SJSA1 (cell line): ENCODE measurements at places on chromosomes 7 and 10.
A peak's percentile ranks its signal among the peaks of the same experiment; 100 is the strongest.

- DNase-seq = no peak
These were observed 26.2 kb downstream of the TASOR2 start for GRCh38 chr10:5710859-5711258.

DNA sequence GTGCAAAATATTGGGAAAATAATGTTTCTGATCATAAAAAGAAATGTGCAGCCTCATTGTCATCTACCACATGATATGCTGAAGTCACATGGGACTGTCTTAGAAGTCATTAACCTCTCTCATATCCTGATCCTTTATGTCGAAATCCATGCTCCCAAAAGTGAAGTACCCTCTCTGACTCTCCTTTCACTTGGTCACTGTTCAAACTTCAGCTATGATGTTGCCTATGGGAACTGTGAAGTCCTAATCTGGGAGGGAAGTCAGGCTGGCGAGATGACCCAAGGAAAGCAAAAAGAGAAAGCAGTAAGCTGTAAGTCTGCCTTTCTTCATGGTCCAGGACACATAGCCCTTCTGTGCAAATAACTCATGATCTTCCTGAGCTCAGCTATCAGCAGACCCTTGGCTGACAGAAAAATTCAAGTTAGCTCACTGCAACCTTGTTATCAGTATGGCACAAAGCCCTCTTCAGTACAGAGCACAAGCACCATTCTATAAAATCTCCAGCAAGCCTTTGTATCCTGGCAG, 29.5 kb downstream of the WASL start:
- no peak for DNase-seq

GRCh38 chr10:35898716-35899440, 256.8 kb upstream of the FZD8 start:
- no peak for DNase-seq

DNA sequence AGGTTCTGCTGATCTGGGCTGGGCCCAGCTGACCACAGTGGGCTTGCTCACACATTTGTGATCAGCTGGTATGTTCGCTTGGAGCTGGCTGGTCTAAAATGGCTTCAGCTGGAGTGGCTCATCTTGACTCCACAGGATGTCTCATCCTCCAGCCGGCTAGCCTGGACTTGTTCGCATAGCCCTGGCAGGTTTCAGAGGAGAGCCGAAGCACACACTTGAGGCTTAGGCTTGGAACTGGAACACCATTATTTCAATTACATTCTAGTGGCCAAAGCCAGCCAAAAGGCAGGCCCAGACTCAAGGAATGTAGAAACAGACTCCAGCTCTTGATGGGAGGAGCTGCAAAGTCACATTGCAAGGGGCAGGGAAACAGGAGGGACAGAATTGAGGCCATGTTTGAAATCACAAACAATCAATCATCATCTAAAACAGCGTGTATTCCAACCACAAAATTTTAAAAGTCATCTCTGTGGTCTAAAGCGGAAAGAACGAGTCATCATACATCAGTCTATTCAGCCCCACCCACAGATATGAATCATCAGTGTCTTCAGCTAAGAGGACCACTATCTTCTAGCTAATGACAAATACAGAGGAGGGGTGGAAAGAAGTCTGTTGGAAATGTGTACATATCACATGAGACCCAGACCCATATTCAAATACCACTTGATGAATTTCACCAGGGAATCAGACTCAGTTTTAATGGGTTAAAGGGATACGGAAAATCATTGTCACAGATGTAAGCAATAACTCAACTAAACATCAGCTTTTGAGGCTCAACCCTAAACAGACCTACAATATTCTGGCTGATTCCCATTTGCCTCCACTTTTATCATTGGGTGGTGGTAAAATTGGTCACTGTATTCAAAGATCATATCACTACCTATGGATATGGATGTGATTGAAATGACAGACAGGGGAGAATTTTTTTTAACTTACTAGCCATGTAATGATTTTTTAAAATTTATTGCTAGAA, 139.0 kb upstream of the MKLN1 start:
- peak; percentile 86 for DNase-seq

DNA sequence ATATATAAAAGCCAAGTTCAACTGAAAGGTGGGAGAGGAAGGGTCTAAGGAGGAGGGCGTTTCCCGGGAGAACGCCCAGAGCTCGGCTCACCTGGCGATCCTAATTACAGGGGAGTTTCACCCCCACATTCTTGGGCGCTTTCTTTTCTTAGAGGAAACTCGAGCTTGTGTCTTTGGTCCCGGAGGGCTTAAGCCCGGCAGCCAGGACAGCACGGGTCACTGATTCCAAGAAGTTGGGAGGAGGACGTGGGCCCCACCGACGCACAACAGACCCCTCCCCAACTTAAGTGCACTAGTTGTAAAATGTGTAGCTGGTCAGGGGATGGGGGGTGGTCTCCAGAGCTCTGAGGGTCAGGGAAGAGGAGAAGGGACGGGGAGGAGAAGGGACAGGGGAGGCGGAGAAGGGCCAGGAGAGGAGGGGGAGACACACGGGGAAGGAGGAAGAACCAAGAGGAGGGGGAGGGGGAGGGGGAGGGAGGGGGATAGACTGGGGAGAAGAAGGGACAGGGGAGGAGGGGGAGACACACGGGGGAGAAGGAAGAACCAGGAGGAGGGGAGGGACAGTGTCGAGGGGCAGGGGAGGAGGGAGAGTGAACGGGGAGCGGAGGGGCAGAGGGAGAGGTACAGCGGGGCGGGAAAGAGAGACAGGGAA, 874 bp downstream of the BAIAP2L1 start:
- no peak for DNase-seq

- no peak for DNase-seq
These were observed 390.3 kb downstream of the KCNMA1 start for GRCh38 chr10:77247031-77247990.

DNA sequence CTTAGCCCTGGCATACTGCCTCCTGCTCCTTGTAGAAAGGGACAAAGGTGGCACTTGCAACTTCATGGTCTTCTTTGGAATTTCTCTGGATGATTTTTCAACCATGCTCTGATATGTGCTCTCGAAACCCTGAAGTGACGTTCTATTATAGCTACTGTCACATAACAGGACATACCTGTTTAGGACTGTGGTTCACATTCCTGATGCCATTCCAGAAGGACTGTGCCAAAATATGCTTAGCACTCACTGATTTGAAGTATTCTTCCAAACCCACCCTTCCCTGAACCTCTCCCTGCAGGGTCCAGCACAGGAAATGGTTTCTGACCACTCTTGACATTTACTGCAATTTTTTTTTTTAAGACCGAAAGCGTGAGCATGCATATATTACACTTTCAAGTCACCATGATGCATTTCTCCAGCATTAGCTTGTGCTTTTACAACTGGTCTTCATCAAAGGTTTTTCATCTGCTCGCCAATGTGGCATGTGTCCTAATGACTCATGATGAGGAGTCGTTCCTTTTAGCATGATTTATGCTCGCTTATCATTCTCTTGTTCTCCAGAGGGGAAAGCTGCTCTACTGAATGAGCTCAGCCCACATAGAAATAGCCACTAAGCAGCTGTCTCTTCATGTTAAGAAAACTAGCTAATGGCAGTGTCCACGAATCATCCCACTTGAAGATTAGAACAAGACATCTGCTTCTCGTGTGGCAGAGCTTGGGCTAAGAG, 135.2 kb downstream of the ADAM12 start:
- DNase-seq = peak; percentile 63

DNA sequence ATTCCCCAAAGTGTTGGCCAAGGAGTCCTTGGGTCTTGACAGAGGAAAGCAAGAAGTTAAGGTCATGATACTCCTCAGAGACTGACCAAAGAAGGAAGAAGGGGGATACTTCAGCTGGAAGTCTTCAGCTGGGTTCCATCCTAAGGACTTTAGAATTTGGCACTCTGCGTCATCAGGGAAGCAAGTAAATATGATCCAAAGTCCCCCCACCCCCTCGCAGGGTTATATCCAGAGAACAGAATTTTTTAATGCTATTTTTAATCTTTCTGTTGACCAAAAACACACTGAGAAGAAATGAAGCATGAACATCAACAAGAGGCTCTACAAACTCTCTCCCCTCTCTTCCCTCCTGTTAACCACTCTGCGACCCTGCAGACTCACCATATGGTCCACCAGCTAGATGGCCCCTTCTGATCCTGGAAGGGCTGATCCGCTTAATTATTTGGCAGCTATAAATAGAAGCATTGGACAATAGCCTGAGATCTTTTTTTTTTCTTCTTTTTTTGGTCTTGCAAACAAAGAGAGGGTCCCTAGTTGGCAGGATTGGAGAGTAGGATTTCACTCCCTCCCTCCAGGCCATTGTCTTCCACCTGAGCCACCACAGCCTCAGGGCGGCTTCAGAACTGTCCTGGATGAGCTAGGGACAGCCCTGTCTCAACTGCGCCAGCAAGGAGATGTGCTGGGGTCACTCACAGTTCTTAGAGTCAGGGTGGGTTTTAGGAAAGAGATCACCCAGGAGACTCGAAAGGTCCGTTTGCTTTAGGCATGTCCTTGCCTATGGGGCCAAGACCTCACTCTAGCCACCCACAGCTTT, 196.0 kb downstream of the KCNMA1 start:
- no peak for DNase-seq

DNA sequence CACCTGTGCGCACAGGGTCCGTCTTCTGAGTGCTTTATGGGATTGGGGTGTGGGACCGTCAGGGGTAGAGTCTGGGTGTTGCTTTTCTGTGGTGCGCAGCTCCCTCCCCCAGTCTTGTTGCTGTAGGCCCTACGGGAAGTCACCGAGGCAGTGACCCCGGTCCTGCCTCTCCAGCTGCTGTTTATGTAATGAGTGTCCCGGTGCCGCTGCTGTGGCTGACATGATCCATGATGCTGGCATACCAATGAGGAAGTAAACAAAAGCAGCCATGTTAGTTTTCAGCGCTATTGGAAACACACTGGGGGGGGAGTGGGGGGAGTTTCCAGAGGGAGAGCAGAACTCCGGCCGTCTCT, 1.1 kb downstream of the TRIM8 start:
- DNase-seq = peak; percentile 83

GRCh38 chr10:72746426-72747363, 54.8 kb downstream of the MCU start:
- DNase-seq = no peak

DNA sequence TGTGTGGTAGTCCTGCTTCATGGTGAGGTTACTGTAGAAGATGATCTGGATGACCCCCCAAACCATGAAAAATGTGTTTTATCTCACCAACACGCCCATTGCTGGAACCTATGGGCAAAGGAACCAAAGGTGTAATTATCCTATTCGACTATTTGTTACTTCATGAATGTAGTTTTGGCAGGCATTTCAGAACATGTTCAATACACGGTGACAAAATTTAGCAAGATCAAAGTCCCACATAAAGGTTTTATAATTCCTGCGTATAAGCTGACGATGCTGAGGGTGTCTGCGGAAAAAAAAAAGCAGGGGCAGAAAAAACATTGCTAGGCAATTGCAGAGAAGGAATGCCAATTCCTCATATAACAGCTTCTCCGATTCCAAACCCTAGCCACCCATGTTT, 13.3 kb downstream of the RAPGEF5 start:
- DNase-seq = no peak

- DNase-seq = no peak
These were observed 77.9 kb downstream of the GRB10 start for GRCh38 chr7:50704844-50705243.

- no peak for DNase-seq
These were observed 162.2 kb upstream of the WDR11 start for GRCh38 chr10:120688928-120689327.

GRCh38 chr10:113644185-113645120, 19.4 kb downstream of the NRAP start:
- DNase-seq = peak; percentile 66

DNA sequence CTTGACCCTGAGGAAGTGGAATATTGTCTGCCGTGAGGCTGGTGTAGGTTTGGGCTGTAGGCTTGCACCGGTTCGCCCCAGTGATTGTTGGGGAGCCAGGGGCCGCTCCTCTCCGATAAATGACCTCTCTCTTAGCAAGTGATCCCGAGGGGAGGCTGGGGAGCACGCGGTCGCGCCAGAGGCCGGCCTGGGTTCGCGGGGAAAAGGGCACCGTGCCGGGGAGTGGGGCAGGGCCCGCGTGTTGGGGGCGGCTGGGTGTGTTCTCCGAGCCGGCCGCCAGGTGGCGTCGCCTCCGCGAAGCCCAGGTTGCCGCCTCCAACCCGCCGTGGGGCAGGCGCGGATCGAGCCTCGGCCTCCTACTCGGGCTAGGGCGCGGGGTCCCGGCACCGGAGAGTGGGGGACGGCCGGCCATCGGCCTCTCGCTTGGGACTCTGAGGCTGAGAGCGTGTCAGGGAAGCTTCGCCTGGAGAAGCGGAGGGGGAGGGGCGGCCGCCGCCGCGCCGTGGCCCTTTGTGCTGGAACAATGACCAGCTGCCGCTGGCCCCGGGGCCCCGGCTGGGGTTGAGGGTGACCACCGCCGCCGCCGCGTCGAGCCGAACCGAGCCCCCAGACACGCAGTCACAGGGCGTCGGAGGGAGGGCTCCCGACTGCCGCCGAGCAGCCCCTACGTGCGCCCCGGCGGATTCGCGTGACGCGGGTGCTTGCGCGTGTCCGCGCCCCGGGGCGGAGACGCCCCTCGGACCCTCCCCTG, 442 bp upstream of the LZTS2 start:
- peak; percentile 83 for DNase-seq

GRCh38 chr7:20287317-20287716, 43.4 kb upstream of the ITGB8 start:
- DNase-seq = no peak

GRCh38 chr7:16805441-16805840, 642 bp upstream of the AGR2 start:
- DNase-seq = no peak

- DNase-seq = no peak
These were observed 31.3 kb downstream of the TMEM270 start for GRCh38 chr7:73892003-73892999.

DNA sequence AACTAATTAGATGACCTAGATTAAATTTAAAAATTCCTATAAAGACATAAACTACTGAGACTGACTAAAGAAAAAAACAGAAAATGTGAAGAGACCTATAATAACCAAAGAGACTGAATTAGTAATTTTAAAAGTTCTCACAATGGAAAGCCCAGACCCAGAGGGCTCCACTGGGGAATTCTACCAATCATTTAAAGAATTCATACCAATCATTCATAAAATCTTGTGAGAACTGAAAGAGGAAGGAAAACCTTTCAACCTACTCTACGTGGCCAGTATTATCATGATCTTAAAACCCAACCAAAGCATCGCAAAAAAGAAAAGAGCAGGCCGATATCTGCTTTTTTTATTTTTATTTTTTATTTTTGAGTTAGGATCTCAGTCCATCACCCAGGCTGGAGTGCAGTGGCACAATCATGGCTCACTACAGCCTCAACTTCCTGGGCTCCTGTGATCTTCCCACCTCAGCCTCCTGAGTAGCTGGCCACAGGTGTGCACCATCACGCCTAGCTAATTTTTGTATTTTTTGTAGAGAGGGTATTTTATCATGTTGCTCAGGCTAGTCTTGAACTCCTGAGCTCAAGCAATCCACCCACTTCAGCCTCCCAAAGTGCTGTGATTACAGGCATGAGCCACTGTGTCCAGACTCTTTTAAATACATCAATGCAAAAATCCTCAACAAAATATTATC, 48.6 kb downstream of the DGKI start:
- no peak for DNase-seq

GRCh38 chr10:97329766-97330165, 4.8 kb downstream of the FRAT2 start:
- no peak for DNase-seq
